ENCODE measurements at places on chromosomes 3 and 15.

DNA sequence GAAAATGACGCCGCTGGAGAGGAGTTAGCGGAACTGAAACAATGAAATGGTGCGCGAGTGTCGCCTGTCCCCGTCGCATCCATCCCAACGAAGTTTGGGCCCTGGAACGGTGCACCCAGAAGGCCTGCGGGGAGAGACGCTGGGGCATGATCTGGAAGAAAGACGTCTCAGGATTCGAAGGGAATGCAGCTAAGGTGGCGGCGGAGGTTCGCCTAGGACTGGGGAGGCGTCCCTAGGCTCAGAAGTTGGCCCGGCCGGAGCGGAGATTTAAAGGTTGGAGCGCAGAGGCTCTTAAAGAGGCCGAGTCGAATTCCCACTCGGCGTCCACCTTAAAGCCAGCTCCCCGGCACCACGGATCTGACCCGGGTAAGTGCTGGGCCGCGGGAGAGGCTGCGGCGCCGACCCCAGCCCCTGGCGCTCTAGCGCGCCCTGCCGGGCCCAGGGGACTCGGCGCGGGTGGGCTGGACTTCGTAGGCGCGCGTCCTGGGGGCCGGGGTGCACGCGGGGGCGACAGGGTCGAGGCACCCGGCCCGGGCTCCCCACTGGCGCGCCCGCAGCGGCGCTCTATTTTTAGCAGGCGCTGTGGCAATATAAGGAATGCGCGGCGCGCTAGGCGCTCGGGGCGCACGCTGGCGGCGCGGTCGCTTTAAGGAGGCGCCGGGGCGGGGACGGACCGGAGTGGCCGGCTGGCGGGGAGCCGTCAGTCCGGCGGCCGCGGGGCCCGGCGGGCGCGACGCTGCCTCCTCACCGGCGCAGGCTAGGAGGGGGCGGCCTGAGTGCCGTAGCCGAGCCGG lies at the start of gene MRAS:
MRAS (plus strand) TSS at position 620 of the 794 bp plus-strand sequence. CDS start 24,305 bp downstream, outside the sequence.
- DNase-seq = no peak

DNA sequence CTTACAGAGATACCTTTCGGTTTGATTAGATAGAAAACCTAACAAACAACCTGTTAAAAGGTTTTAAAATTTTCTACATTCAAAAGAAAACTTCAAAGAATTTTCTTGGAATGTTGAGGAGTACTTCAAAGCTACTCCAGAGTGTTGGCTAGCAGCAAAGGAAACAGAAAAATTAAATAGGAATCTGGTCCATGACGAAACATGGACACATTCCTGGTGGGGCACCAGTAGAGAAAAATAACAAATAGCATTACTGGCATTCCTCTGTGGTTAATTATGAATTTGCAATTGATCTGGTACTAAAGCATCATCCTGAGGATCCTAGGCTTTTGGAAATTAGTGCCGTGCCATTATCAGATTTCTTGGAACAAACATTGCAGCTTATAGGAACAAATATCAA lies 59.5 kb upstream of the DPPA4 start:
- no peak for DNase-seq

- DNase-seq = no peak
These were observed 119.9 kb upstream of the TJP1 start for GRCh38 chr15:29942143-29942542.

- DNase-seq = no peak
These were observed 196.1 kb downstream of the GOLGA6L6 start for GRCh38 chr15:20345401-20345958.

DNA sequence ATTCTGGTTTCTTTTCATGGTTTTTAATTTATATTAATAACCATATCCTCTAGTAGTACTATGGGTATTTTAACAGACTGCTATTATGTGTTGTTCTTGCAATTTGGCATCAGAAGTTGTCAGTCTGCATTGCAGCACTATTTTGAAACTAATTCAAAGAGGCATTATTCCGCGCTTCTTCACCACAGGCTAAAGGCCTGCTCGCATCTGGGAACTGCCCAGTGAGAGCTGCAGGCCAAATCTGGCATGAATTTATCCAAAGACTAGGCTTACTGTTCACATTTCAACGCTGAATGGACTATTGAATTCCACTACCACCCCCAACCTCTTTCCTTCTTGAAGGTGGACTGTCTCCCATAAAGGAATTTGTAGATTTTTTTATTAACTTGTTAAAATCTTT lies 310.4 kb upstream of the NR2F2 start:
- DNase-seq = no peak

DNA sequence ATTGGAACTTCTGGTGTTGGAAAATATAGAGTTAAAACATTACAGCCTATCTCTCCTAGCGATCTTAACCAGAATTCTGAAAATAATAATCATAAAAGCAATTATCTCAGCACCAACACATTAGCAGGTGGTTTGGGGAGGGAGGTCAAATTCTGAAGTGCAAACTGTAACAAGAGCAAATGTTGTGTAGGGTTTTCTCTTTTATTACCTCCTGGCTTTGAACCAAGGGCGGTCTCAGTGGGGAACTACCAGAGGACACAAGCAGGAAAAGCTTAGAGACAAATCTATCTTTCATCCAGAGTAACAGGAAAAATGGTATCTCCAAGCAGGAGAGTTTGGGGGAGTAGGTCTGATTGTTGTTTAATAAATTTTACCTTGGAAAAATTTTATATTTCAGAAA lies 5.5 kb upstream of the ARRDC4 start:
- no peak for DNase-seq

- no peak for DNase-seq
These were observed 56.9 kb upstream of the FOXP1 start for GRCh38 chr3:71640331-71640983.

DNA sequence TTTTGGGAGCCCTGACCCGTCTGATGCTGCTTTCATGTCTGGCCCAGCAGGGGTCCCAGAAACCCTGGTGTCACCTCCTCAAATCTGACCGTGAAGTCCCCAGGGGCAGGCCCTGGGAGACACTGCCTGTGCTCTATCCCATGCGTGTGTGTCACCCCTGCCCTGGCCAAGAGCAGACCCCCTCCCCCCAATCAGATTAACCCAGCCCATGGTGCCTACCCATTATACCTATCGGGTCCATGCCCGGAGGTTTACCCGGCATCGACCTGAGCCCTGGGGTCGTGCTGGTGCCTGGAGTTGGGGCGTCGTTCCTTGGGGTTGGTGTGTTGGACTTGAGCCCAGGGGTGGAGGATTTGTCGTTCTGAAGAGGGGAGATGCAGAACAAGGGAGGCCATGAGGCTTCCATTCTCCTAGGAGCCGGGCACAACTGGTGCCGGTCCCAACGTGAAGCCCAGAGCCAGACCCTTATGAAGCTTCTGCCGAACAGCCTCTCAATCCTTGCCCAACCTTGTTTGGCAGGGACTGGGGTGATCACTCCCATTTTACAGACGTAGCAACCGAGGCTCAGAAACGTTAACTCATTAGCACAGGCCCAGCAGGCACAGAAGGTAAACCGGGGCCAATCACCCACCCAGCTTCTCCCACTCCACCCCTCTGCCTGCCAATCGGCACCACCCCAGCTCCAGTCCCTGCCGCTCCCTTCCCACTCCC lies 39.6 kb downstream of the TLE3 start:
- DNase-seq = no peak

GRCh38 chr15:38253351-38253781 lies 730 bp downstream of the SPRED1 start:
- no peak for DNase-seq

- no peak for DNase-seq
These were observed 60.5 kb downstream of the KLF13 start for GRCh38 chr15:31387092-31387478.

DNA sequence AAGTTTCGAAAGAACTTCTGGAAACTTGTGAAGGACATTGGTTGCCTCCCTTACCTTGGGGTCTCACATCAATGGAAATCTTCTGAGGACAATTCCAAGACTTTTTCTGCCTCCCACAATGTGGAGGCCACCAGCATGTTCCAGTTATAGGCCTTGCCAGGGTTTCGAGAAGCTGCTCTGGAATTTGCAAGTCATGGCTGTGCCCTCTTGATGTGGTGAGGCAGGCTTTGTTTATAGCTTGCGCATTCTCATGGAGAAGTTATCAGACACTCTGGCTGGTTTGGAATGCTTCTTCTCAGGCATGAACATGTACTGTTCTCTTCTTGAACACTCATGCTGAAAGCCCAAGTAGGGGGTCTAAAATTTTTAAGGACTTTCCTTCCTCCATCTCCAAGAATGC lies 4.1 kb downstream of the CXCR6 start:
- no peak for DNase-seq

DNA sequence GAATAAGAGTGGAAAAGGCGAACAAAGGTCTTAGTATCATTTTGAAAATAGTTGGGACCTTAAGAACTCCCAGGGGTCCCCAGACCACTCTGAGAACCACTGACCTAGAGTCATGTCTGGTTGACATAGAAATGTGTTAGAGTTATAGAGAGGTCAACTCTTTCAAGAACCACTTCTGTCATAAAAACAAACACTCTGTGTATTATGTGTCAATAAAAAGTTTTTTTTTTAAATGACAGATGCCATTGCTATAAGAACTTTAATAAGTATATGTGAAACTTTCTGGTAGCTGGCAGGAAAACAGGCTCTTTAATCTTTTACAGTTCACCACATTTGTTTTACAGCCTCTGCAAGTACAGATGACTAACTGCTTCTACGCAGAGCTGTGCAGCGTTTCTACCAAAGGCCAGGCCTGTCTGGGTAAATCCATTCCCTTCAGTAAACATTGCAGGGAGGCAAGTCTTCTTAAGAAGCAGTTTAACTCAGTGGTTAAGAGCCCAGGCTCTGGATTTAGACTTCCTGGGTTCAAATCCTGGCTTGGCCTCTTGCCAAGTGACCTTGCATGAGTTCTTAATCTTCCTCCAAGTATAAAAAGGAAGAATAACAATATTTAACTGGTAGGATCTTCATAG lies 56.6 kb downstream of the RFTN1 start:
- DNase-seq = no peak

DNA sequence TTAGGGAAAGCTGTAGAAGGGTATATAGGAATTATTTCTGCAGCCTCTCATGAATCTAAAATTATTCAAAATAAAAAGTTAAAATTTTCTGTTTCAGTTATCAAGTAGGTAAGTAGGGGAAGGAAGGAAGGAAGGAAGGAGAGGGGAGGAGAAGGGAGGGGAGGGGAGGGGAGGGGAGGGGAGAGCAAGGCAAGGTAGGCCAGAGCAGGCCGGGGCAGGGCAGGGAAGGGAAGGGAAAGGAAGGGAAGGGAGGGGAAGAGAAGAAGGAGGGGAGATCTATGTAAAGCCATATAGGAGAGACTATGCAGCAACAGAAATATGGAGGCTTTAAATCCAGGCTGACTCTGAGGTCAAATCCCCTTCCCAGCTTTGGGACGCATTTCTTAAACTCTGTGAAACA lies 38.3 kb upstream of the BOC start:
- no peak for DNase-seq

All from activated CD4-positive, CD25-positive, alpha-beta regulatory T cell treated with anti-CD3 and anti-CD28 coated beads, Interleukin-2, amount 50 U/mL, for 16 hours (primary cell).